Breast epithelium (tissue), 4 donors: ENCODE measurements at places on chromosomes 6 and 20. TPM values are rescaled to one million over a fixed set of nuclear protein-coding genes. Genes with fewer than 3 reads are reported as not detected.

GRCh38 chr6:66200390-66200789 is 493.4 kb upstream of the EYS start:
- H3K27me3 ChIP-seq = no peaks in the 10 kb centered on the region
- DNase-seq = no peak
- no peak overlapping the region for H3K27ac ChIP-seq

DNA sequence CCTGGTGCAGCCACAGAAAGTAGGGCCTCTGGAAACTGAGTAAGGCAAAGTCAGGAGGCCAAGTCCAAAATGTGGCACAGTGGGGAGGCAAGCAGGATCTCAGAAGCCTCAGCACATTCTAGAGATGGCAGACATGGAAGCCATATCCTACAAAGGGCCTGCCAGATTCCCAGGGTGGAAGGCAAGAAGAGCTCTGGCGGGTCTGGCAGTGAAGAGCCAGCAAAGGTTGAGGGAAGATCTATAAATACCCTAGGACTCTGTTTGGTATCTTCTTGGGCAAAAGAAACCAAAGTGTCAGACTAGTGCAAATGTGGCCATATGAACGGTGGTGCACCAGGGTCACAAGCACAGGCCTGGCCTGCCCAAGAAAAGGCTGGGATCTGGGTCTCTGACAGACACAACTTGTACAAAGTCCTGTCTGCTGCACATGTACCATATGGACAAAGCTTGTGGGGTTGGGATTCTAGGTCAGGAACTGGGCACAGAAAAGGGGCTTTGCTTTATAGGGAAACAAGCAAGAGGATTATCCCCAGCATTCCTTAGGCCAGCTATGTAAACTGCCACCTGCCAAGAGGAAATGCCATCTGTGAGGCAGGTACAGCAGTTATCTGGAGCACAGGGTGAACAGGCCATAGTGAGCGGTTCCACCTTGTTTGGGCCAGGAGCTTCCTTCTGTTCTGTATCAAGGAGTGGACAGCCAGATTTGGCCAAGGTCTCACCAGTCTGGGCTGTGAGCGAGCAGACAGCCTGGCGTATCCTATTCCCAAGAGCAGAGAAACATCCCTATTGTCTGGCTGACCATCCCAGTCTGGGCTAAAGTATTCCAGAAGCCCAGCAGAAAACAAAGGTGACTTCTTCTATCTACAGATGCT is 36.3 kb upstream of the SLC4A11 start:
- H3K36me3 ChIP-seq = no peaks in the 10 kb centered on the region
- H3K27me3 ChIP-seq = no peaks in the 10 kb centered on the region
- H3K27ac ChIP-seq = no peak overlapping the region
- no peak overlapping the region for H3K4me3 ChIP-seq
- no peaks in the 10 kb centered on the region for H3K4me1 ChIP-seq

- no peak overlapping the region for H3K27ac ChIP-seq
- no peaks in the 10 kb centered on the region for H3K4me1 ChIP-seq
- no peaks in the 10 kb centered on the region for H3K27me3 ChIP-seq
- no peak overlapping the region for H3K4me3 ChIP-seq
- no peaks in the 10 kb centered on the region for H3K36me3 ChIP-seq
- no peak for DNase-seq
These were observed 69.3 kb upstream of the BLCAP start for GRCh38 chr20:37596890-37597536.

GRCh38 chr6:20092071-20092566 is 120.2 kb downstream of the MBOAT1 start:
- no peaks in the 10 kb centered on the region for H3K36me3 ChIP-seq
- H3K27ac ChIP-seq = no peak overlapping the region
- DNase-seq = no peak
- no peaks in the 10 kb centered on the region for H3K27me3 ChIP-seq
- no peaks in the 10 kb centered on the region for H3K4me1 ChIP-seq

The OXT gene
- not detected for total RNA-seq

The RFX6 gene
- 1.8 TPM for total RNA-seq

DNA sequence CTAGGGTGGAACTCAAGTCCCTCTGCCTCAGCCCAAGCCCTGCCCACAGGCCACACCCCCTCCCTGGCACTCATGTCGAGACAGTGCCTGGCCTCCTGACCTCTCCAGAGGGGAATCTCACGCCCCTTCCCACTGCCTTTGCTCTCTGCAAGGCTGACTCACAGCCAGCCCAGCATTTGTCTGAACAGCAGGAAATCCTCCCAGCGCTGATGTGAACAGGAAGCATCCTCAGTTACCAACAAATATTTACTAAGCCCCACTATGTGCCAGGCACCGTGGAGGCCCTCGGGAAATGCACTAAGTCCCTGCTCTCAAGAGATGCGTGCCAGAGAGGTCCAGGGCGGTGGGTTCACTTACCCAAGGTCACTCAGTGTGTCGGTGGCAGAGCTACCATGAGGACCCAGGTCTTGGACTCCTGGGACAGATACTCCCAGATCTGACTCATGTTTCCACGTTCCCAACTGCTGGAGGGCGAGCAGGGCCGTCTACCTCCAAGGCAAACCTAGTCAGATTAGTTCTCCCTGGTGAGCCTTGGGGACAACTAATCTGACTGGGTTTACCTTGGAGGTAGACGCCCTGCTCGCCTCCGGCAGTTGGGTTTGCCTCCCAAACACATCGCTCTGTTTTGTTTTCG is 7.8 kb downstream of the ADA start:
- H3K4me1 ChIP-seq = peaks cover 4% of the 10 kb centered on the region
- no peaks in the 10 kb centered on the region for H3K27me3 ChIP-seq
- peak overlapping the region; percentile 71 for H3K27ac ChIP-seq
- no peaks in the 10 kb centered on the region for H3K36me3 ChIP-seq
- no peak overlapping the region for H3K4me3 ChIP-seq
- DNase-seq = no peak

The NR2E1 gene
- not detected for total RNA-seq

GRCh38 chr6:111530218-111530617 is 47.2 kb upstream of the REV3L start:
- no peaks in the 10 kb centered on the region for H3K36me3 ChIP-seq
- no peaks in the 10 kb centered on the region for H3K27me3 ChIP-seq
- H3K4me1 ChIP-seq = peaks cover 5% of the 10 kb centered on the region

The PAK5 gene
- 0.66 TPM for total RNA-seq

DNA sequence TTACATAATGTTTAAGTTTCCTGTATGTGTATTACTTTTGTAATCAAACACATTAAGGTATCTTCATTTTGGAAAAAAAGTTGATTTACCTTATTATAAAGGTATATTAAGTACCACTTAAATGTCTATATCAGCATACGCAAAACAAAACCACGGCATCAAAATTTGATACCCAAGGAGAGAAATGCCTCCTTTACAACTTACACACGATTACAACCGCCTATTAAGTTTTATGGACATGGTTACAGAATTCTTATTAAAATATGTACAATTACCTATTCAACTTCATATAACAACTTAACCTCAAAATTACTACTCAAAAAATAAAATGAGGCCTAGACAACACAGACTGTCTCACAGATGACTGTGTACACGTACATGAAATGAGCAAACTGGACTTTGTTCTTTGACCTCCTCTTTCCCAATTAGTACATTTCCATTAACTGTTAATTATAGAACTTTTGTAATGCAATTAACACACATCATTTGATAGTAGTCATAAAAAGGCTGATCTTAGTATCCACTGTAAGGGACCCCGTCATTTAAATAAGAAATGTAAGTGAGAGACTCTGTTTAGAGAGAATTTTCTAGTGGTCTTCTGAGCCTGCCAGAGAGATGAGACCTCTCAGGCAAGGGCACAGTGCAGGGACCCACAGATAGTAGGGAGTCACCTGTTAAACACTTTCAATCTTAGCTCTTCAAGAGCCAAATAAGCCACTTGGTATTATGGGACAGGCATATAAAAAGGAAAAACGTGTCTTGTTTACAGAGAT is 2.5 kb downstream of the DIDO1 start:
- no peaks in the 10 kb centered on the region for H3K36me3 ChIP-seq
- H3K4me3 ChIP-seq = peak overlapping the region; percentile 96
- DNase-seq = no peak
- peak overlapping the region; percentile 99 for H3K27ac ChIP-seq
- no peaks in the 10 kb centered on the region for H3K27me3 ChIP-seq

DNA sequence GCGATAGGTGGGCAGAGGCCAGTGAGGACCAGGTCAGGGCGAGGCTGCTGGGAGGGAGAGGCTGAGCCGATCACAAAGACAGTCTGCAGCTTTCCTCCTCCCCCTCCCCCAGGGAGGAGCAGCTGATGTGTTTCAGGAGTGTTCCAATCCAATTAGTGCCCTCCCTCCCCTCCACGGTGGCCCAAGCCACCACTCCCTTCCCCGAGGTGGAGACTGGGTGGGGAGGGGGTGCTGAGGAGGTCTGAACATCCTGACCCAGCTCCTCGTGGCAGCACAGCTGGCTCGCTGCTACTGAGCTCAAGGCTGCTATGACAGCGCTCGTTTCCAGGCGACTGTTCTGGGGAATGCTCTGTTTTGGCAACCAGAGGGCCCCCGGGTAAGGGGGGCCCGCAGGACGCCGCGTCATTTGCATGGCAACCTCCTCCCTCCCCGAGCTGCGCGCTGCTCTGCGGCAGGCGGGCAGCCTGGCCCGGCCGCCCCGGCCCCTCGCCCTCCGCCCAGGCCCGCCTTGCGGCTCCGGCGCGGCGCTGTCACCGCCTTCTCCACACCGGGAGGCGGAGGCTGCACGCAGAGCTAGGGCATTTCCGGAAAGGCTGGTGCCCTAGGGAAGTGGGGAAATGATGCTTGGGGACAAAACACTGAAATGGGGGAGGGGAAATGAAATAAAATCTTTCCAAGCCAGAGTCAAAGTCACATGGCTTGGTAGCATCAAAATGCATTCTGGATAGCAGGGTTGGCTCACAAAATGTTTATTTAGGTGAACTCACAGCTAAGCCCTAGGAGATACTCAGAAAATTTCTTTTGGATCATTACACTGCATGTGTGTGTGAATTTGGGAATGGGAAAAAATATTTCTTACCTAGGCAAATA is 67.4 kb upstream of the PIM1 start:
- peak overlapping the region; percentile 82 for H3K27ac ChIP-seq
- no peaks in the 10 kb centered on the region for H3K27me3 ChIP-seq
- peaks cover 3% of the 10 kb centered on the region for H3K4me1 ChIP-seq
- no peaks in the 10 kb centered on the region for H3K36me3 ChIP-seq

- no peak overlapping the region for H3K27ac ChIP-seq
- H3K27me3 ChIP-seq = no peaks in the 10 kb centered on the region
- no peak overlapping the region for H3K4me3 ChIP-seq
- DNase-seq = no peak
- H3K36me3 ChIP-seq = no peaks in the 10 kb centered on the region
- no peaks in the 10 kb centered on the region for H3K4me1 ChIP-seq
These were observed 463.5 kb downstream of the QKI start for GRCh38 chr6:163877877-163878639.

- no peaks in the 10 kb centered on the region for H3K36me3 ChIP-seq
- no peaks in the 10 kb centered on the region for H3K4me1 ChIP-seq
- H3K27me3 ChIP-seq = no peaks in the 10 kb centered on the region
- H3K27ac ChIP-seq = no peak overlapping the region
- H3K4me3 ChIP-seq = no peak overlapping the region
These were observed 15.5 kb downstream of the CCDC167 start for GRCh38 chr6:37483917-37484785.

The CTAGE9 gene
- not detected for total RNA-seq

DNA sequence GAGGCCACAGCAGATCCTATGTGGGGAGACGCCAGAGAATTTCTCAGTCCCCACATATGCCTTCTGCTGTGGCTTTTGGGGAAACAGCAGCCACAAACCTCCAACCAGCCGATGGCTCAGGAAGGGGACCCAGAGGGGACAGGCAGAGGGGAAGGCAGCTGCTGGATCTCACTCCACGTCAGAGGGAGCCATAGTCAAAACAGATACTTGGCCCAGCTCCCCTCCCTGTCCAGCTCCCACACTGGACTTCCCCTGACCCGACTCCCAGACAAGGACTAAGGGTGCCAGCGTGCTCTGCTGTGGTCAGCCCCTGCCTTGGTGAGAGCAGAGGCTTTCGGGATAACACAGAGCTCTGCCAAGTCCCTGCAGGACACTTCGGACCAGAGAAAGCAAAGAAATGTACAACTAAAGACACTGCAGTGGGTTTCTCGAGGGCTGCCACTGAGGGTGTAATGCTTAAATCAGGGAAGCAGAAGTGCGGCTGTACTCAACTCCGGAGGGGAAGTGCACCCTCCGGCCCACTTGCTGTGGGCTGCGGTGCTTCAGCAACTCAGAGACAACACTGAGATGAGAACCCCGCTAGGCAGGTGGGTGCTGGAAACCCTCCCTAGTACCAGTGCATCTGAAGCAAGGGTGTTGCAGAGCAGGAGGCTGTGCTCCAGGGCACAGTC is 47.2 kb downstream of the RRBP1 start:
- H3K4me3 ChIP-seq = no peak overlapping the region
- no peak for DNase-seq
- no peaks in the 10 kb centered on the region for H3K27me3 ChIP-seq
- H3K27ac ChIP-seq = peak overlapping the region; percentile 64

- no peak overlapping the region for H3K4me3 ChIP-seq
- H3K27ac ChIP-seq = no peak overlapping the region
- peak; percentile 36 for DNase-seq
- H3K36me3 ChIP-seq = no peaks in the 10 kb centered on the region
These were observed 259.2 kb downstream of the DLL1 start for GRCh38 chr6:170031684-170032121.

DNA sequence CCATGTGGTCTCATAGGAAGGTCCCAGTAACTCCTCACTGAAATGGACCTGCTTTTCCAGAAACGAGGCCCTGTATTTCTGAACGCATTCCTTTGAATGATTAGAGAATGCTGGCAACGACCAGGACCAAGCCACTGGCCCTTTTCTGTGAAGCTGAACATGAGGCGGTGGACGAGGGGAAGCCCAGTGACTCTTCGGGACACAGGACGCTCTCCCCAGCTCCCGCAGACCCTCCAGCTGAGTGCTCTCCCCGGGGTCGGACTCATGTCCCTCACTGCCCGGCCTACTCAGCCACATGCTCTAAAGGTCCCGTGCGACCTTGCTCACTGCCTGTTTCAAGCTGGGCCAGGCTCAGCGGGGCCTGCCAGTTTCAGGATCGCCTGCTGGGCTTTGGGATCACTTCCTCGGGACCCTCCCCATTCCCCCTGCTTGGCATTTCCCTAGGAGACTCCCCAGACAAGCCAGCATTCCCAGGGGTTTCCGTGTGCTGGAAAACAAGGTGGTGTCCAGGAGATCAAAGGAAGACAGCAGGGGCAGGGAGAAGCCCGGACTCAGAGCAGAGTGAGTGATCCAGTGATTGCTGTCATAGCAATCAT is 2.6 kb upstream of the CST9 start:
- H3K36me3 ChIP-seq = no peaks in the 10 kb centered on the region
- no peaks in the 10 kb centered on the region for H3K27me3 ChIP-seq
- no peak overlapping the region for H3K4me3 ChIP-seq
- no peaks in the 10 kb centered on the region for H3K4me1 ChIP-seq
- H3K27ac ChIP-seq = no peak overlapping the region

DNA sequence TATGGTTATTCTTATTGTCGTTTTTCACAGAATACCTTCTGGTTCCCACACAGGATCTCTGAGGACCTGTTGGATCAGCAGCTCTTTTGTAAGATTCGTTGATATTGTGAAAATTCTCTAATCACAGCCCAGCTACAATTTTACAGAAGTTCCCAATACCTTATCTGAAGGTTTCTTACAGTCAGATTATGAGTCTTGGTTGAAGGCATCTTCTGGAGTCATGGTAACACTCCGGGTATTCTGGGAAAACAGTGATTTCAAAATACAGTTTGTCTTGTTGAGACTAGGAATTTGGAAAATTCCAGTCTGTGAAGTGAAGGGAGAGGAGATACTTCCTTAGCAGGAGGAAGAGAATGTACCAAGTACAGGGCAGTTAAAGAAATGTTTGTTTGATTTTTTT is 22.2 kb upstream of the HLA-C start:
- H3K27ac ChIP-seq = no peak overlapping the region
- no peaks in the 10 kb centered on the region for H3K27me3 ChIP-seq
- no peaks in the 10 kb centered on the region for H3K4me1 ChIP-seq
- H3K4me3 ChIP-seq = no peak overlapping the region
- no peaks in the 10 kb centered on the region for H3K36me3 ChIP-seq
- no peak for DNase-seq
